ENCODE measurements at places on chromosomes 16 and 17.
A peak's percentile ranks its signal among the peaks of the same experiment; 100 is the strongest.

DNA sequence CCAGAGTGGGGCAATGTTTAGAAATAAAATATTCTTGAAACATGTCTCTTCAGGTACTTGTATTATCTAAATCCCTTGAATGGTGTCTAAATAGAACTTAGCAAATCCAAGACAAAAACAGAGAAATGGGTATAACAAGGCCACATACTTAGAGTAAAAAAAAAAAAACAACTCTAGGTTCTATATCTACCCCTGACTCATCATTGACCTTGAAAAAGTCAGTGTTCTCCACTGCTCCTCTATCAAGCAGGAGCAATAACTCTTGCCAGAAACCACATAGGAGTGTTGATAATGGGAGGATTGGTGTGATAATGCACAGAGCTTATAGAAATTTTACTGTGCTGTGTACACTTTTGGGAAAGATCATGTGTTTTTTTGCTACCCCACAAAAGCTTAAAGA, 296.6 kb upstream of the PMFBP1 start:
- DNase-seq, result no peak

GRCh38 chr16:63752347-63752746, 1369.5 kb downstream of the CDH11 start:
- DNase-seq, result no peak

- DNase-seq, result no peak
Measured at GRCh38 chr17:11899537-11899942, 97.7 kb downstream of the ZNF18 start.

DNA sequence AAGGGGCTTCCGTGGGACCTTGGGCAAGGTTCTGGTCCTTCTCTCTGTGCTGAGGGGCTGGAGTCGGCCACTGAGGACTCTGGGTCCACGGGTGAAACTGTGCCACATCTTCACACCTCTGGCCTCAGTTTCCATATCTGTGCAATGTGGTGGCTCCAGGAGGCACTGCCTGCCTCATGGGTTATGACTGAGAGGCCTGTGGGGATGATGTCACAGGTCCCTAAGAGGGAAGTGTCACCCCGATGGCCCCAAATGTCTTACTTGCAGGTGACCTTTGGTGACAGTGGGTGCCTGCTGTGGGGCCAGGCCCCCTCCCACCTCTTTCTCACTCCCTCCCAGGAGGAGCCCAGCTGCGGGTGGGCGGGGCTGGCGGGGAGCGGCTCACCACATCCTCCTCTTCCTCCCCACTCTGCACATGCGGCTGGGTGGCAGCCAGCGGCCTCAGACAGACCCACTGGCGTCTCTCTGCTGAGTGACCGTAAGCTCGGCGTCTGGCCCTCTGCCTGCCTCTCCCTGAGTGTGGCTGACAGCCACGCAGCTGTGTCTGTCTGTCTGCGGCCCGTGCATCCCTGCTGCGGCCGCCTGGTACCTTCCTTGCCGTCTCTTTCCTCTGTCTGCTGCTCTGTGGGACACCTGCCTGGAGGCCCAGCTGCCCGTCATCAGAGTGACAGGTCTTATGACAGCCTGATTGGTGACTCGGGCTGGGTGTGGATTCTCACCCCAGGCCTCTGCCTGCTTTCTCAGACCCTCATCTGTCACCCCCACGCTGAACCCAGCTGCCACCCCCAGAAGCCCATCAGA, at the start of gene IL21R:
Gene IL21R, plus strand, starts transcription at position 407 of the 801 bp plus-strand sequence. CDS start 27,898 bp downstream, outside the sequence.
- DNase-seq, result peak; percentile 26

- no peak for DNase-seq
Measured at GRCh38 chr17:80438806-80439205, 23.8 kb downstream of the ENDOV start.

GRCh38 chr16:7167626-7168025, 165.0 kb upstream of the RBFOX1 start:
- DNase-seq, result no peak

DNA sequence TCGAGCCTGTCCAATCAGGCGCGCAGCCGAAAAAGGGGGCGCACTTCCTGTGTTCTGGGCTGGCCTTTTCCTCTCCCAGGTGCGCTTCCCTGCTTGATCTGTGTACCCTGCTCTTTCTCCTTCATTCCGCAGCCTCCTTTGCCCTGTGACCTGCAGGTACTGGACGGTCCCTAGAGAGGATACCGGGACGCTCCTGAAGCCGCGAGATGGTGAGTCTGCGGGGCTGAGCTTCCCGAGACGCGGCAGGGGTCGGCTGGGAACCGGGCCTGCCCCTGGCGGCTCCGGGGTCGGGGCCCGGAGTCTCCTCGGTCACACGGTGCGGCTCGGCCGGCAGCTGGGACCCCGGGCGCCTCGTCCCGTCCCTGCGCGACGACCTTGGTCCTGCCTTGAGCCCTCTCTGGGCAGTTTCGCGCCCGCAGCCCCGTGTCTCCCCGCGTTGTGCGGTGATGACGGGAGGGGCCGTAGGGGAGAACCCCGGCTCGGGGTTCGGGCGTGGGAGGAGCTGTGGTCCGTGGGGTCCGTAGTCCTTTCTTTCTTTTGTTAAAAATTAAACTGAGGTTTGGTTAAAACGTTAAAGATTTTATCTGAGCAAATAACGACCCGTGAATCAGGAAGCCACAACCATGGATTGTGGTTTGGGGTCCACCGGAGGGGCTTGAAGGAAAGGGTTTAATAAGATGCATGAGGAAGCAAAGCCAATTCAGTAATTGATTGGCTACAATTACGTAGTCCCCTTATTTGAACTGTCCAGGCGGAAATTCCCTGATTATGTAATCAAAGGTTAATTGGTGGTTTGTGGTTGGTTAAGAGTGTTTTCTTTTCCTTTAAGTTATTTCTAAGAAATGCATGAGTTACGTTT, 172.8 kb upstream of the ZNF267 start:
- no peak for DNase-seq

GRCh38 chr17:3812771-3813170, 11.8 kb upstream of the ITGAE start:
- DNase-seq, result no peak

DNA sequence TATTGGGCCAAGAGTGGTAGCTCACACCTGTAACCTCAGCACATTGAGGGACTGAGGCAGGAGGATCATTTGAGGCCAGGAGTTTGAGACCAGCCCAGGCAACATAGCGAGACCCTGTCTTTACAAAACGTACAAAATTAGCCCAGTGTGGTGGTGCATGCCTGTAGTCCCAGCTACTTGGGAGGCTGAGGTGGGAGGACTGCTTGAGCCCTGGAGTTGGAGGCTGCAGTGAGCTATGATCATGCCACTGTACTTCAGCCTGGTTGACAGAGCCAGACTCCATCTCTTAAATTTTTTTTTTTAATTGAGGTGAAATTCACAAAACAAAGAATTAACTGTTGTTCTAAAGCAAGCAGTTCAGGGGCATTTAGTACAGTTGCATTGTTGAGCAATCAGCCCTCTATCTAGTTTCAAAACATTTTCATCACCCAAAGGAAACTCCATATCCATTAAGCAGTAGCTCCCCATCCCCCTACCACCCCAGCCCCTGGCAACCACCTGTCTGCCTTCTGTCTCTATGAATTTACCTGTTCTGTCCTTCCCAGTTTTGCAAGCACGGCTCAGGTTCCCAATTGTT, 15.6 kb downstream of the SNX29 start:
- DNase-seq, result no peak

GRCh38 chr17:78996781-78997201, 12.8 kb downstream of the CANT1 start:
- DNase-seq, result no peak

- DNase-seq, result no peak
Measured at GRCh38 chr17:6352801-6353560, 81.9 kb downstream of the AIPL1 start.

DNA sequence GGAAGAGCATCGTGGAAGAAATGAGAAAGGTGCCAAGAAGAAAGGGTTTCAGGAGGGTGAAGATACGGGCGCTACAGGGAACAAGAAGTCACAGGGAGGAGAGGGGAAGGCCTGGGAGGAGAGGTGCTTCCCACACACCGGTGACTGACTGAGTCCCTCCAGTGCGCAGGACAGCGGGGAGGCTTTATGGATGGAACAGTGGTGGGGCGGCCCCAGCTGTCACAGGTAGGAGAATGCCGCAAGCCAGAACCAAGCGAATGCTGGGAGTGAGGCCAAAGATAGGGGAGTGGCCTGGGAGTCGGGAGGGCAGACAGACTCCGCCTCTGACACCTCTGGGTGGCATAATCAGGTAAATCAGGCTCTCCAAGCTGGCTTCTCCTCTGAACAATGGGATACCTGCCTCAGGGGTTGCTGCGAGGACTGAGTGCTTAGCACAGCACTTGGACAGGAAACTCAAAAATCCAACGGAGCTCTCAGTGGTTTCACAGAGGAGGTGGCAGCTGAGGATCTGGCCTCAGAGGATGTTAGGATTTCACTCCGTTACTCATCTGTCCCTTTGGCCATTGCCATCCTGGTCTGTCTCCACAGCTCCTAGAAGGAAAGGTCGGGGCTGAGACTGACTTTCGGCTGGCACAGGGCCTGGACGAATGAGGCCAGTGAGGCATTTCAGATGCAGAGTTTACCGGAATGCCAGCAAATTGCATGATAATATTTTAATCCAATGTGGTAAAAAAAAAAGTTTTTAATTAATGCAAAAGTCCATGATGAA, 717 bp upstream of the CNP start:
- no peak for DNase-seq

DNA sequence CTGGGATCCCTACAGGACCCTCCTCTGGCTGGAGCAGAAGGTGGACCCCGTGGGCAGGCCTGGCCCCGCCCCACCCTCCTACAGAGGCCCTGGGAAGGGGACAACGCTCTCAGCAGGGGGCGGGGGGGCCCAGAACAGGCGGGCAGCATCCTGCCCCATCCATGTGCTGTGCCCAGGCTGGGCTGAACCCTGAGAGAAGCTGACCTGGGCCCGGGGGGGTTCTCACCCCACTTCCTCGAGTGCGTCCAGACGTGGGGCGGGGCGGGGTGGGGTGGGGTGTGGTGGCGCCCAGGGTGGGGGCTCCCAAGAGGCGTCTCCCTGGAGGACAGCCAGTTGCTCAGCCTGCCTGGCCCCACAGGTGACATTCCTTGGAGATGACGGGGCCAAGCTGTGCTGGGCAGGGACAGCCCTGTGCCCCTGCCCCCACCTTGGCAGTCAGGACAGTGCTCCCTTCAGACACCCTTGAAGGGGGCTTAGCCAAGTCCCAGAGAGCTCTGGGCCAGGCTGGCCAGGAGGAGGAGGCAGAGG, 390 bp upstream of the UNC13D start:
- DNase-seq, result no peak

- peak; percentile 72 for DNase-seq
Measured at GRCh38 chr17:5191541-5192417, at the start of gene ZNF594. TSS of gene ZNF594 (minus strand) at chr17:5191868. CDS start at chr17:5184256, 7,612 bp downstream.

DNA sequence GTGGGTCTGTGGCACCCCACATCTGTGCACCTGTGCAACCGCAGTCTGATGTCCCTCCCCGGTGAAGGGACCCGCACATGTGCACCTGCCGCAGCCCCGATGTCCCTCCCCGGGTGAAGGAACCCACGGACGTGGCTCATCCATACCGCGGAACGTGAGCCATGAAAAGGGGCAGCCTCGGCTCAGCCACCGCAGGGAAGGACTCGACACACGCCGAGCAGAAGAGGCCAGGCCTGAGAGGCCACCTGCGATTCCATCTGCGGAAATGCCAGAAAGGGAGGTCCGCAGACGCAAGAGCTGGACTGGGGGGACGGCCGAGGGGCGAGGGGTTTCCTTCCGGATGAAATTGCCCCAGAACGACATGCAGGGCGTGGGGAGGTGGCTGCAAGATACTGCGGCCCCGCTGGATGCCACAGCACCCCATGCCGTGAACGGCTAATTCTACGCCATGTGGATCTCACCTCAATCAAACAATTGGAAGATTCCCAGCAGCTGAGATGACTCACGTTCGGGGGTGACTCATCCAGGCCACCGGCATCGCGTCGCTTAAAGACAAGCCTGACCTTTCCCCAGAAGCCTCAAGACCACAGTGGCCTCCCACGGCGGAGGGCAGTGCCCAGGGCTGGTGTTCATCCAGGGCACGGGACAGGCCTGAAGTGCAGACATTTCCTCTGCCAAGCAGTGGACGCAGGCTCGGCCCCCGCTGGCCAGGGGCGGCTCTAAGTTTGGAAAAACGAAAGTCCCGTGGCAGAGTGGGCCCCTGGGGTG, 21.0 kb downstream of the SOX8 start:
- DNase-seq, result peak; percentile 15

DNA sequence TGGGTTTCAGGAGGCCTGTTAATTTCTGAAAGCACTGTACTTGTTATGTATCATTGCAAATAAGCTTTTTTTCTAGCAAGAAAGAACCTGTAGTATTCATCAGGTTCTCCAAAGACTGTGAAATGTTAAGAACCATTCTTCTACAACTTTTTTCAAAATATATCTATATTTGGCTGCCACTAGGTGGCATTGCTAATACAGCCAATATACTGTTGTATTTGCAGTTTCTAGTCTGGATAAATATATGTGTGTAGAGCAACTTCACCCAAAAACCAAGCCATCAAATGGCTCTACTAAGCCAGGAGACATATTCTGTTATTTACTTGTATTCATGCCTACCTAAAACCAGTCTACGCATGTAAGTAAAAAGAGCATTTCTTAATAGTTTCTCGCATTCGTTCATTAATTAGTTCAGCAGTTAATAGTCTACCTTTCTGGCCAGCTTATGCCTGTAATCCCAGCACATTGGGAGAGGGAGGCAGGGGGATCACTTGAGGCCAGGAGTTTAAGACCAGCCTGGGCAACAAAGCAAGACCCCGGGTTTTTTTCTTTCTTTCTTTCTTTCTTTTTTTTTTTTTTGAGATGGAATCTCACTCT, 39.5 kb downstream of the VMP1 start:
- DNase-seq, result no peak

GRCh38 chr17:20133517-20133916, 124.4 kb downstream of the SPECC1 start:
- no peak for DNase-seq

DNA sequence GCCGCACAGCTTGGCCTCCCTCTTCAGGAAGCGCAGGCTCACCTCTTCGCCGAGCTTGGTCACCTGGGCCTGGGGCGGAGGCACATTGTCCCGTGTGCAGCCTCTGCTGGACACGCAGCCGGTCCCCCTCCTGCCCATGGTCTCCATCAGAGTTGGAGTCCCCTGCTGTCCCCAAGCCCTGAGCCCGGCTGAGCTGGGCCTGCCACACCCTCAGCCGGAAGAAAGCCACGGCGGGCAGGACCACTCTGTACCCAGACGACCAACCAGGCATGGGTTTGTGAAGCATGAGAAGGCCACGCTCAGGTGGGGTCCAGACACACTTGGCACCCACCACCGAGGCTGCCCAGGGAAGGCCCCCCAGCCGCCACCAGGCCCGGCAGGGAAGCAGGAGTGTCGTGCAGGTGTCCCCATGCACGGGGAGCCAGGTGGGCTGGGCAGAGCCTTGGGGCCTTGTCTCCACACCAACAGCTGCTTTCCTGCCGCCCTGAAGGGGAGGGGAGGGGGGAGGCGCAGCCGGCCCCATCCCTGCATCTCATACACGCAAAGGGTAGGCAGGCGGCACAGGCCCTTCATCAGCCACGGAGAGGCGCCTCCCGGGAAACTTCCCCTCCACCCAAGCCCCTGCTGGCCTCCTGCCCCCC, 5.2 kb downstream of the CCDC154 start:
- no peak for DNase-seq

DNA sequence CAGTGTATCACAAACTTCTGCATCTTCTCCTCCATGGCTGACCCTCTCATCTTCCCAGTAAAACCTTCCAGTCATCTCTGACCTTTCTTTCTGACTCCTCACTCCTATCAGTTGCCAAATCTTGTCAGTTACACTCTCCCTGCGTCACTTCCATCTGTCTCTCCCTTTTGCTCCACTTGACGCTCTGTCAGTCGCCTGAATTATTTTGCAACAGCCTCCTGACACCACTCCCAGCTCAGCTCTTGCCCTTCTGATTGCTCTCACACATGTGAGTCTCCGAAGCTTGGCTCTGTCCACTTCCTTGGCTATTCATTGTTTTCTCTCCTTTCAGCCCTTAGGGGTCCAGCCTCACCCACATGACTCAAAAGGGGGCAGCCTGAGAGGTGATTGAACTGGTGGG, 27.7 kb downstream of the DHRS7C start:
- DNase-seq, result no peak
